ENCODE measurements at places on chromosomes 4 and X.

GRCh38 chrX:98380106-98380505 lies 1496.4 kb downstream of the RPA4 start:
- no peak for DNase-seq

- DNase-seq, result no peak
These were observed 1081.1 kb upstream of the PABPC4L start for GRCh38 chr4:135282676-135283075.

DNA sequence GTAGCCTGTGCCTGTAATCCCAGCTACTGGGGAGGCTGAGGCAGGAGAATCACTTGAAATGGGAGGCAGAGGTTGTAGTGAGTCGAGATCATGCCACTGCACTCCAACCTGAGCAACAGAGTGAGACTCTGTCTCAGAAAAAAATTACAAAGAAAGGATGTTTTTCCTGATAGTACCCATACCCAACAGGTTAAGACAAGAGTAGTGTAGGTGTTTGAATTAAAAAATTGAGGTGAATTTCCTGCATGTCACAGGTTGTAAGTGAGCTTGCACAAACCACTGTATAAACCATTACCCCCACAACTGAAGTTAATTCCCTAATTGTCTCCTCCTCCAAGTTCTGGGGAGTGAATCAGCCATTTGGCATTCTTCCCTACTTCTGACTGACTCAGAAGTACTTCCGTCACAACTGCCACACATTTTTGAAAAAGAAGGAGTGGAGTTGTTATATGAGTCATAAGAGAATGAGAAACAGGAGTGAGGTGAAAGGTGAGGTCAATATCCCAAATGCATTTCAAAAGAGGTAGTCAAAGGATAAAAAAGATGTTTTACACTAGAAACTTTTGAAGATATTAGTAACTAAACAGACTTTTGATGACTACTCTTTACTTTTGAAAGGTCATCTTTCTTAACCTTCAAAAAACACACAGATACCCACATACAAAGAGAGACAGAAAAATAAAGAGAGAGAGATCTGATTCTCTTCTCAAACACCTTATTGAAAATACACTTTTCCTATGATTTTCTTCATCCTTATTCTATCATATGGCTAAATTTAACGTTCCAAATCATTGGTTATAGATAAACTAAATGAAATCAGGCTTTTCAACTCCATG lies 134.5 kb downstream of the BTC start:
- no peak for DNase-seq

DNA sequence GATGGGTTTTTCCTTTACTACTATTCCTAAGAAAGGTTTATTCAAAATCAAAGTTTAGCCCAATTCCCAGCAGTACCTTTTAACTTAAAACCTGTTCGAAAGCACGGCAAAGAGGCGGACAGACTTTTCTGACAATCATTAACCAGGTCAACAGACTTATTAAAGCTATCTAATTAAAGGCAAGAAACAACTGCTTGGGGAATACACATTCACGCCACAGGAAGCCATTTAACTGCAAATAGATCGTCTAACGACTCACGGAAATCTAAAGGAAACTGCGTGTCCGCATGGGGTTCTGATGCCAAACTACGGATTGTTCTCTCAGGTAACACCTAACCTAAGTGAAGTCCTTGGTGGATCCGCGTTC lies 663 bp upstream of the USP53 start:
- no peak for DNase-seq

DNA sequence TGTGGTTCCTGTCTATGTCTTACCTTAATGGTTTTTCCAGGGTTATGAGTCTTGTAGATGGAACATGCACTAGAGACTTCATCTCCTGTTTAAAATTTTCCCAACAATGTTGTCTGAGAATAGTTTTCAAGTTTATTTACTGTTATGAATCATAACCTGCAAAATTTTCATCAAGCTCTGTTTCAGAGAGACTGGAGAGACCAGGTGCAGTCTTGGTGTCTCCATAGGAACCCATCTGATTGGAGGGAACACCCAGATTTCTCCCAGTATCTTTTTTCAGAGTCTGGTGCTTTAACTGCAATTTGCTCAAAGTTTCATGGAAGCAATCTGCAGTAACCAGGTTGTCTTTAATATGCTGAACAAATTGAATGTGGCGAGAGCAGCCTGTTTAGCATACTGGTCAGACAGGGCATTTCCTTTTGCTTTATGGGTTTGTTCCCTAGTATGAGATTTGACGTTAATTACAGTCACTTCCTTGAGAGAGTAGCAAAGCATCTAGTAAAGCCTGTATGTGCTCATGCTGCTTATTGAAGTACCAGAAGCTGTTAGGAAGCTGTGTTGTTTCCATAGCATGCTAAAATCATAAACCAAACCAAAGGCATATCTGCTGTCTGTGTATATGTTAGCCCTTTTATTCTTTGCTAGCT lies 18.8 kb upstream of the VSIG1 start:
- no peak for DNase-seq

DNA sequence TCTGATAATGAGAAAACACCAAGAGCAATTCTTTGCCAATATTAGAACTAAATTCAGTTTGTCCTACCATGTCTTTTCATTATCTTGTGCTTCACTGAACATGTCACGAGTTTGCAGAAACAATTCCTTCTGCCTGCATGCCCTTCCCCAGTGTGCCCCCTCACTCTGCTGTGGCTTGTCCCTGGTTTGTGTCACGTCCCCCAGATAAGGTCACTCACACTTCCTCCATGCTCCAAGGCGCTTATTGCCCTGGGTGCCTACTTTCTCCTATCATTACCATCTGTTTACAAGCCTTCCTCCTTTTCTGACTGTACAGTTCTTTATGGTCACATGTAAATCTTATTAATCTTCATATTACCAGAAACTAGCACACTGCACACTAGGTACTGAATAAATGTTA lies 394.1 kb downstream of the KCNIP4 start:
- DNase-seq, result no peak

DNA sequence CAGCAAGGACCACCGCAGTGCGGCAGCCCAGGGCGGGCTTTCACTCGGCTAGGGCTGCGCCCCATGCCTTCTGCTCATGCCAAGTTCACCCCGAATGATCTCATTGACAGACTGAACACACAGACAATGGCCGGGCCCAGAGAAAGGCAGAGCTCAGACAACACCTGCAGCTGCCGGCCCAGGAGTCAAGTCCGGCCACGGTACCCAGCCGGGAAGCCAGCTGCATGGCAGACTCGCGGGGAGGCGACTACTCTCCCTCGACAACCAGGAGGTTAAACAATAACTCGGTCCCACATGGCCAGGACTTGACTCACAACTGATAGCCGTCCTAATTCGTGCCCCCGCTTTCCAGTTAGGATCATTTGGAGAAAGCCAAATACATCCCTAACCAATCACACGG lies 50.4 kb downstream of the ABLIM2 start:
- DNase-seq, result no peak

GRCh38 chr4:105951198-105951597 lies 55.9 kb downstream of the NPNT start:
- DNase-seq, result no peak

DNA sequence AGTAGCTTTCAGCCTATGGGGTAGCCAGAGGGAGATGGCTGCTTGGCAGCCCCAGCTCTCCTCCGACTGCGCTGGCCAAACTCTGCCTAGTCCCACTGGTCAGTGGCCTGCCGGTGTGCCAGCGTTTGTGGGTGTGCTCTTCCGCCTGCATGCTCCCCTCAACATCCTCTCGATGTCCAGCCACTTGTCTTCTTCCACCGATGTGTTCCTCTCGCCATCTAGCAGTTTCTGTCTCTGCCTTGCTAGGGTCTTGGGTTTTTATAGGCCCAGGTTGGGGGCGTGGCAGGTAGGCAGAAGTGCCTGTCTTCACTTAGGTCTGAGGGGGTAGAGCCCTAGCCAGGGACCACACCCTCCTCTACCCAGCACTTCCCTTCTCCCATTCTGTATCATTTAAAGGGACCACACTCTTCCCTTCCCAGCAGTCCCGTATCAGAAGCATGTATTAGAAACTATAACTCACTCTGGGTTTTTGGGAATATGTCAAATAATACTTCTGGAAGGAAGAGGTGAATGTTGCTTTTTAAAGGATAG lies 124.4 kb downstream of the KDM6A start:
- no peak for DNase-seq

DNA sequence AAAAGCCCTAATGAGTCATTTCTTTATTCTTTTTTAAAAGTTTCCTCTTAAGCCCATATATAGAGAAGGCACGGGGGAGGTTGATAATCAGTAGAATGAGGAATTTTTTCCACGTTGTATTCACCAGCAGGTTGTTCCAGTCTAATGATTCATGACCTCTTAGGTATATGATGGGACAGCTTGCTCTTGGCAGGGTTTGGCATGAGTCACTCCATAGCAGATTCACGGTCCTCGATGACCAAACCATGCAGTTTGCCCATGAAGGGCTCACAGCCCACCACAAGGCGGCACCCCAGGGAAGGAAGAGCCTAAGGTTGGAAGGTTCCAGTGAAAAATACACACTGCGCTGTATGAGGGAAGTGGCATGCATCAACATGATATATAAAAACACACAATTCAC lies 623.8 kb upstream of the DIPK2B start:
- peak; percentile 26 for DNase-seq

DNA sequence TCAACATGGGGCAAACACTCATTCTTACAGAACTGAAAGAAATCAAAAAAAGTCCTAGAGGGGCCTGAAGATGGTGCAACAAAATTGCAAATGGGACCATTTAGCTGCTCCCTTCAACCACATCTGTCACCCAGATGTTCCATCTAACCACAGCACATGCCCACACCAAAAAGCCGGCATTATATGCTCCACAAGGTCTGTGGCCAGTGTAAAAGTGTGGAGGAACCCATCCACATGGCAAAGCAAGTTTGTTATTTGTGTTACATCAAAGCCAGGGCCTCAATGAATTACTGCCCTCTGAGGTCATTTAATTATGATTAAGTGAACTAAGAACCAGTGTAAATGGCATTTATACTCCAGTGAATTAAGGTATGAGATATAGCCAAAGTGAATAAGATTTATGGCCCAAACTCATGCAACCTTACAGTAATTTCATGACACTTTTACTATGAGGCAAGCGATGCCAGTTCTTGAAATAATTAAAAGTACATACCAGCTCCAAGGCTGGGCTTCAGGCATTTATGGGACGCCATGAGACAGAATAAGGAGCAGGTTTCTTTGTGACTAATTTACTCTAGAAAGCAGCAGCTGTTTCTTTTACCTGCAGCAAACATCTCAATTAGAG lies 48.7 kb upstream of the FGF16 start:
- DNase-seq, result no peak

DNA sequence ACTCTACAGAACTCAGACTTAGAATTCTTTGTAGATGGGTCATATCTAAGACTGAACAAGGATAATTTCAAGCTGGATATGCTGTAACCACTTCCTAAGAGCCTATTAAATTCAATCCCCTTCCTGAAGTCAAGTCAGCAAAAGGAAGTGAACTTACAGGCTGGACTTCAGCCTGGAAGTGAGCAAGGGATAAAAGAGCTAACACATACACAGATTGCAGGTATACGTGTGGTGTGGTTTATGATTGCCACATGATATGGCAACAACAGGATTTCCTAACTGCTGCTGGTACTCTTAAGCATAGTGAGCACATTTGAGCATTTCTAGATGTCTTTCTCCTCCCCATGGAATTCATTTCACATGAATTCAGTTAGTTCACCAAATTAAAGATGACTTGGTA lies 38.2 kb upstream of the UXT start:
- no peak for DNase-seq

- no peak for DNase-seq
These were observed 1105.1 kb upstream of the TENM3 start for GRCh38 chr4:181138116-181138515.

DNA sequence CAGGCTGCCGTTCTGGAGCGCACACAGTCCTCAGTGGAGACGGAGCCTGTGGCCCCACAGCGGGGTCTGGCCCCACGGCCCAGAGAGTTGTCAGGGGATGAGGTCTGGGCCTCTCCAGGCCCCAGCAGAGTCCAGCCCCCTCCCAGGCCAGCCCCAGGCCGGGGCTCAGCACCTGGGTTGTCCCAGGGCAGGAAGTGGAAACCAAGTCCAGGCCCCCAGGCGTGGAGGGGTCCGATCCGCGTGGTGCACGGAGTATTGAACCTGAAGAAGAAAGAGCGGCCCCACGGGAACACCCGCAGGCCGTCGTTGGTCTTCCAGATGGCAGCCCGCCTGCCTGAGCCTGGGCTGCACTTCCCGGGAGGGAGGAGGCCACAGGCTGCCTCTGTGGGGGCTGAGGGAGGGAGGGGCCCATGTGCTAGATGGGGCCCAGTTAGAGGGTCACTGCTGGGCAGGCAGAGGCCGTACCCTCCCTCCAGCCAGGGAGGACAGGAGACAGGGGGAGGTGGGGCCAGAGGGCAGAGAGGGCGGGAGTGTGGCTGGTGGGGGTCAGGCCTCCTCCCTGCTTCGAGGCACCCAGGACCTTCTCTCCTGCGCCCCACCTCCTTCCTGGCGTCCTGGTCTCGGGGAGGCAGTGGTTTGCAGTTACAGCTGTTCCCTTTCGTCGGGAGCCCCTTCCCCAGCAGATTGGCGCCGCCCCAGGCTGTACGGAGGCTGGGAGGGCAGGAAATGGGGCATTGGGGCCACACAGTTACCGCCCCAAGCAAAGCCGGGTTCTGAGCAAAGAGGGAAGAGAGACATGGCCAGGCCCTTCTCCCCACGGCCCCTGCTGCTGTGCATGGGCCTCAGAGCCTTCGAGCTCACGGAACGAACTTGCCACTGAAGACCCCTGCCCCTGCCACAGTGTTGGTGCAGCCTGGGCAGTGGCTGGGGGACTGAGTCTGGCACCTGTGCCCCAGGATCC lies 8.1 kb downstream of the HGFAC start:
- no peak for DNase-seq

DNA sequence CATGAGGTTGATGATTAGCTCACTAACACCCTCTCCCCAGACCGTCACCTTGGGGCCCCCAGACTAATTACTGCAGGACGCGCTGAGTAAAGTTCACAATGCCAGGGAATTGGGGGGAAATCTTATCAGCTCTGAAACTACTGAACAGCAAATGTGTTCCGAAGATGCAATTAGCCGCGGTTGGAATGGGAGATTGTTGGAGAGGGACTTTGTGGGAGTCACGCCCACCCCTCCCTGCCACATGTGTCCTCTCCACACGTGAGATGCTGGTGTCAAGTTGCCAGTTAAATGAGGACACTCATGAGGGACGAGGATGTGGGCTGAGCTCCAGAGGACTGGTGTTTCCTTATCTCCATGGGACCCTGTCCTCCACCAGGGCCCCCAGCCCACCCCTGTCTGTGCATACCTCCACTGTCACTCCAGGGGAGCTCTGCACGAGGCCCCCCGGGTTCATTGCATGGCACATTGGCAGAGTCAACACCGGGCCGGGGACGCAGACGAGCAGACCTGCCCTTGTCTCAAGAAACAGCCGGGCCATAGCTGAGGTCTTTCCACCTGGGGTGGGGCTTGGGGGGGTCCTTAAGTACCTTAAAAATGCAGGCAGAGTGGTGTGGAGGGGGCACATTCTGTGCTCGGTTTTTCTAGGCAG lies 175.4 kb upstream of the PSAPL1 start:
- DNase-seq, result no peak

DNA sequence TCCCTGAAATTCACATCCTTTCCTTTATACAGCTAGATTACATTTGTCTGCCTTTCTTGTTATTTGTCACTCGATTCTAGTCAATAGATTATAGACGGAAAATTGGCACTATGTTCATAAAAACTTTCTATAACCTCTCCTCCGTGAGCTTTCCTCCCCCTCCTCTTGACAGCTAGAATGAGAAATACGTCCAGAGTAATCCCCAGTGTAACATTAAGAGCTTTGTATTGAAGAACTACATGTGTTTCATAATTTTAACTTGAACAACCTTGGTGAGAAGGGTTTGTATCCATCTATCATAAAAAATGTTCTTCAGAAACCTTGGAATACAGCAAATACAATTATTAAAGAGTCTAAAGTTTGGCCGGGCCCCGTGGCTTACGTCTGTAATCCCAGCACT lies 1707.4 kb downstream of the PCDH7 start:
- DNase-seq, result no peak

All from SHP77 (cell line).